AG10803 (cell line): ENCODE measurements at places on chromosomes 4 and X.
A peak's percentile ranks its signal among the peaks of the same experiment; 100 is the strongest.

GRCh38 chrX:15567886-15568616, 32.7 kb downstream of the ACE2 start:
- no peak for DNase-seq

DNA sequence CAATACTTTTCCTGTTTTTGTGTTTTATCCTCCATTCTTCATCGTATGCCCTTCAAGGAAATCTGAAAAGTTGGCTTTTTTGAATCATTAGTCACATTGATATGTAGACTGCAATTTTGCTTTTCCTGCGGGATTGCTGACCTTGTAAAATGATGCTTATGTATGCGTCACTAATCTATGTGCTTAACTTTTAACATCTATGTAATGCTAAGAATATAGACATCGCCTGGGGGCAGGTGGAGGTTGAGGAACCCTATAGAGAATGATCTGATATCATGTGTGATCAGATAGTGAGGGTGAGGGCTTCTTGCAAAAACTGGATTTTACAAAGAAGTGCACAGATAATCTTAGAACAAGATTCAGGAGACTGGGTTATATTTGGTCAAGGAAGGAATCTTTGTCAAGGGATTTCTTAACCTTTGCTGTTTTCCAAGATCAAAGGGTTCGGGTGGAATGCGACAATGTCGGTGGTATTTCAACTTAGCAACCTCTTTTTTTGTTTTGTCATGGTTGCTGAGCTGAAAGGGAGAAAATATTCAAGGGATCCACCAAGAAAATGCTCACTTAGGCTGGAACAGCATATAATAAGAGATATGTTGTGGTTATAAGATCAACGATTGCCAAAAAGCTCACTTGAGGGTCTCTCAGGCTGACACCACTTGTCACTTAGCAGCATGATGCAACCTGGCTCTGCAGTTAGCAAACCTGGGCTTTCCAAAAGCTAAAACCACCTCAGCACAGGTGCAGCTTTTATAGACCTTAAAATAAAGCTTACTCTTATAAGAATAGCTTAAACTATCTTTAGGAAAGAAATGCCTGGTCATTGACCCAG, 70.6 kb upstream of the PUDP start:
- no peak for DNase-seq

DNA sequence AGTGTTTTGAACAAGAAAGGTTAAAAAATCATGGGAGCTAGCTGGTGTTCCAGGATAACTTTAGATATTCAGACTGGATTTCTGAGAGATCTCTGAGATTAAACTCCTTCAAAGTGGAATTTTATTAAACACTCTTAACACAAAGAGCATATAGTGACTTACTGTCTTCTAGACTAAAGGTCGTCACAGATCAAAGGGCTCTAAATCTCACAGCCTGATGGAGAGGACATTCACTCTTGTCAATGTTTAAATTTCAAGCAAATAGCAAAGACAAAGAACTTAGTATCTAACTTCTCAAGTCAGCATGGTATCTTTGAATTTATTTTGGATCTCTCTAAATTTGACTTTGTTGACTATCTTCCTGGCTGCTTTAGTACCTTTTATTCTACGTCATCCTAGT, 53.7 kb upstream of the NUDT6 start:
- DNase-seq, result no peak

DNA sequence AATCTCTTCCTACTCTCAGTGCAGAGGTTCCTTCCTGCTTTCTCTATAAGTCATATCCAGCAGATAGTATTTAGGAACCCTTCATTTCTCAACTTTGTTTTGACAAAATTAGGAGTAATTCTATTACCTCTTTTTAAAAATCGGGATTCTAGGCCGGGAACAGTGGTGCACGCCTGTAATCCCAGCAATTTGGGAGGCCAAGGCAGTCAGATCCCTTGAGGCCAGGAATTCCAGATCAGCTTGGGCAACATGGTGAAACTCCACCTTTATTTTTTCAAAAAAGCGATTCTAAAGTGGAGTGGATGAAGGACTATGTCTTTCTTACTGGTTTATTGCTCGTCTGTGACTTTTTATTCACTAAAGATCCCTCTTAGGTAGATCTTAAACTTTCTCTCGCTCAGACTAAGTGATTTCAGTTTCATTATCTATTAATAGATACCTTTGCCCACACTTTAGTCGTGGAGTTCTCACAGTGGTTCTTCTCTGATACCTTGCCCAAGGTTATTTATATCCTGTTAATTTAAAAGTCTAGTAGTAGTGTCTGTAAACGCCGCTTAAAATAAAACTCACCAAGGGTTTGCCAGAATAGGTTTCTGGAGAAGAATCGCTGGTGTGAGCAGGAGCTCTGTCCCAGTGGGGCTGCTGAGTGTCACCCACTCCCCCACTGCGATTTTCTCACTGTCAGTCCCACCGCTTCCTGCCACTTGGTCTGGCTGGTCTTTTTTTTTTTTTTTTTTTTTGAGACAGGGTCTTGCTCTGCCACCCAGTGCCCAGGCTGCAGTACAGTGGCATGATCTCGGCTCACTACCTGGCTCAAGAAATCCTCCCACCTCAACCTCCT, 27.0 kb upstream of the TMEM131L start:
- no peak for DNase-seq

DNA sequence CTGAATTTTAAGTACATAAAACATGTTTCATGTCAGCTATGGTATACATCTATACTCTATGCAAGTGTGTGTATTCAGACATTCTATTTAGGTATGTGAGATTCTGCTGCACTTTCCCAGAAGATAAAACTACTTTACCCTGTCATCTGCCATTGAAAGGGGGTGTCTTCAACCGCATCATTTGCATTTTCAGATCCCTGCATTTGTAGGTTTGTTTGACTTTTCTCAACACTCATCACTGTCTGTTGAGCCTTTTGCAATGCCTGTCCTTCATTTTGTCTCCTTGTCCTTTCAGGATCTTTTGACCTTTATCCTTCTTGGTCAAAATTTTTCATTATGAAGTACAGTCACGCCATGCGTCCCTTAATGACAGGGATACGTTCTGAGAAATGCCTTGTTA, 103.5 kb downstream of the TMA16 start:
- no peak for DNase-seq

DNA sequence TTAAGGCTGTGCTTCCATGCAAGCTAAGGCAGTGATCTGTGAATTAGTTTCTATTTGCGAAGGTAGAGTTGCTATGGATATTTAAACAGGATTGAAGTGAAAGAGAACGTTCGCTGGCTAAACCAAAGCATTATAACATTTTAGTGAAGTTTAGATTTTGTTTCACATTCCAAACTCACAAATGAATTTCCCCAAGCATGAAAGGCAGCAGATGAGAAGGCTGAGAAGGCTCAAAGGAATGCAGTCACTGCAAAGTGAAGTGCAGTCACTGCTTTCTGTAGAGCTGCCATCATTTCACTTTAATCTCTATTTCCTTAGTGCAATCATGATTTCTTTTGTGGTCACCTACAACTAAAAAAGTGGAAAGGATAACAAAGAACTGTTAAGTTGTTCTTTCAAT, 334.7 kb upstream of the NR3C2 start:
- DNase-seq, result peak; percentile 69

GRCh38 chr4:168021666-168022065, 70.7 kb upstream of the ANXA10 start:
- DNase-seq, result no peak

DNA sequence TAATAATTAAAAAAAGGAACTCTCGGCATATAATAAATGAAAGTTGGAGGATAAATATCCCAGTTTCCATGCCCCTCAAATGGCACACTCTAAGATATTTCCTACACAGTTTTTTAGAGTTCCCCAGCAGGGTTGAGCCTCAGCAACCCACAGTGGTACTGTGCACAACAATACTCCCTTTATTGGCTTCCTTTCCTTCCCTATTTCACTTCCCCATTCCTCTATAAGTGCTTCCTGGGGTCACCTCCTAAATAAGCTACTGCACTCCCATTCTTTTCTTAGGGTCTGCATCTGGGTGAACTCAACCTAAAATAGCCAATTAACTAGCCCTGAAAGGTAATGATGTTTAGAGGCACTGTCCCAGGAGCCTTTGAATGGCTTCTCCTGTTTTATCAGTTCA, 76.4 kb upstream of the NHS start:
- no peak for DNase-seq

- no peak for DNase-seq
Measured at GRCh38 chr4:99647071-99647470, 10.6 kb downstream of the C4orf54 start.

DNA sequence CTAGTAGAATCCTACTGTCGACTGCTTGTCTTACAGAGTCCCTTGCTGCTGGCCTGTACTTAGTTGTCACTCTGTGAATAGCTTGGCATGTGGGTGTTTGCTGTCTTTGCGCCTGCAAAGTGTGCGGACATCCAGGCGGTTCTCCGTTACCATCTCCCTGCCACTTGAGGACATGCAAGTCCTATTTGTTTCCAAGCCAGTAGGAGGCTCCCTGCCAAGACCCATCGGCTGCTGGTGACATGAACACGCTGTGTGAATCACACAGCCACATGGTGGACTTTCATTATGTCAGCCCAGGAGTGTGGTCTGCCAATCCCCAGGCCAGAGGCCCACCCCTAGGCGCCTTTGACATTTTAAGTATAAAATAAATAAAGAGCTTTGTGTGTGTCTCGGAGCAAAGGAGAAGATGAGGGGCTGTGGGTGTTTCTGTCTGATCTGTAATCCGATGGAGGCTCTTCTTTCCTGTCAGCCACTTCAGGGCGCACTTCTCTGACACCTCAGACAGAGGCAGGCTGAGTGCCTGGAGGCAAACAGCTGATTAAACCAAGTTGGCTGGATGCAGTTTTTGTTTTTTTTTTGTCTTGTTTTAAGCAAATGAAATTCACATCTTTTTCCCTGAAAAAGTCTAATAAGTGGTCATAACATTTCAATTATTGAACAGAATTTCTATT, 51.5 kb downstream of the ALPK1 start:
- peak; percentile 86 for DNase-seq

DNA sequence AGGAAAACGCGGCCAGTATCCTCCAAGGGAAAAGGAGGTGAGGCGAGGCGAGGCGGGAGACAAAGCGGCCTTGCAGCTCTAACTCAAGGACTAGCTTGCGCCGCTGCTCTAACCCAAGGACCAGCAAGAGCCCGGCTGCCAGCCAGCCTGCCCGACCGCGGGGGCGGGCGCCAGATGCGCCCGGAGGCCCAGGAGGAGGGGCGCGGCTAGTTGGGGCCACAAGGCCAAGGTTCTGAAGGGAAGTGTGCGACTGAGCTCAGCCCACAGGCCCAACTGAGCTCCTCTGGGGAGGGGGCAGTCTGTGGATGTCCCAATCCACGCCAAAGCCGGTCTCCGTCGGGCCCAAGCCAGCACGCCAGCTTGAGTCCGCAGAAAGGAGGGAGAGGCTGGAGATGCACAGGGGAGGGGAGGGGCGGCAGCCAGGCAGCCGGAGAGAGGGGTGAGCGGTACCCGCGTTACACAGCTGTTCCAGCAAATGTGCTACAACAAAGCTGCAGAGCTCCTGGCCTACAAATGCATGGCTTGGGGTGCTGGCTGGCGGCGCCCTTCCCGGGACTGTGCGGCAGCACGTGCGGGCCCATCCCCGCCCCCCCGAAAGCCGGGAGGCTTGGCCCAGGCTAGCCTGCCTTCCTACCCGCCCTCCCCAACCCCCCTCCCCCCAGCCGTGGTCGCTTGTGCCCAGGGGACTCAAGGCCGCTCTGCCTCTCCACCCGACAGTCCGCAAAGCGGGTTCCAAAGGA, 637 bp downstream of the AMER1 start:
- peak; percentile 26 for DNase-seq

GRCh38 chrX:10089378-10089795, 67.4 kb upstream of the CLCN4 start:
- no peak for DNase-seq

- no peak for DNase-seq
Measured at GRCh38 chrX:57227691-57228090, 58.8 kb upstream of the FAAH2 start.

- peak; percentile 53 for DNase-seq
Measured at GRCh38 chr4:85475631-85476233, 782 bp downstream of the ARHGAP24 start.

GRCh38 chr4:26717332-26717731, 133.4 kb downstream of the TBC1D19 start:
- peak; percentile 81 for DNase-seq

GRCh38 chr4:59060002-59060846, 1950.0 kb upstream of the IGFBP7 start:
- DNase-seq, result no peak

- peak; percentile 43 for DNase-seq
Measured at GRCh38 chrX:40189637-40190036, 91.9 kb upstream of the BCOR start.

GRCh38 chr4:84796394-84796793, 170.1 kb downstream of the WDFY3 start:
- no peak for DNase-seq

DNA sequence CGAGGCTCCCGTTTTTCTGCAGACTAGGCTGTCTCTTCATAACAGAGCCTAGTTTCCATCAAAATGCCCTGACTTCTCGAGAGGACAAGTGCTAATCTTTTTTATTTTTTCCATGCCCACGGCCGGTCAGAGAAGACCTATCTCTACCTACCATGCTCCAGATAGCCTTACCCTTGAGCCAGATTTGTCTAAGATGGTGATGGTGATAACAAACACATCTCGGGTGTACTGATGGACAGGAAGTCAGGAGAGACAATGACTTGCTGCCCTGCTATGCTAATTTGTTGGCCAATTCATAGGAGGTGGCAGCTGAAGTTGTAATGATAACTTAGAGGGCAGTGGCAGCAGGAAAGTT, 42.2 kb upstream of the NKRF start:
- no peak for DNase-seq

- DNase-seq, result no peak
Measured at GRCh38 chr4:138802499-138802898, 213.1 kb upstream of the NOCT start.

GRCh38 chrX:13565511-13565910, 3.9 kb upstream of the EGFL6 start:
- DNase-seq, result no peak

- no peak for DNase-seq
Measured at GRCh38 chr4:183746305-183747229, 87.5 kb downstream of the TRAPPC11 start.

DNA sequence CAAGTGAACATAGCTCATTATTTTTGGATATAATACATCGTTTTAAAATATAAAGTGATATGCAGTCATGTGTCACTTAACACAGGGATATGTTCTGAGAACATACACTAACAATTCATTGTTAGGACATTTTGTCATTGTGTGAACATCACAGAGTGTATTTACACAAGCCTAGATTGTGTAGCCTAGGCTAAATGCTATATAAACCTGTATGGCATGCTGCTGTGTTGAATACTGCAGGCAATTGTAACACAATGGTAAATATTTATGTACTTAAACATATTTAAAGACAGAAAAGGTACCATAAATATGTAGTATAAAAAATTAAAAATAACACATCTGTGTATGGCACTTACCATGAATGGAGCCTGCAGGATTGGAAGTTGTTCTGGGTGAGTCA, 44.9 kb upstream of the GPRIN3 start:
- no peak for DNase-seq

- no peak for DNase-seq
Measured at GRCh38 chr4:114791976-114792375, 193.4 kb downstream of the UGT8 start.

DNA sequence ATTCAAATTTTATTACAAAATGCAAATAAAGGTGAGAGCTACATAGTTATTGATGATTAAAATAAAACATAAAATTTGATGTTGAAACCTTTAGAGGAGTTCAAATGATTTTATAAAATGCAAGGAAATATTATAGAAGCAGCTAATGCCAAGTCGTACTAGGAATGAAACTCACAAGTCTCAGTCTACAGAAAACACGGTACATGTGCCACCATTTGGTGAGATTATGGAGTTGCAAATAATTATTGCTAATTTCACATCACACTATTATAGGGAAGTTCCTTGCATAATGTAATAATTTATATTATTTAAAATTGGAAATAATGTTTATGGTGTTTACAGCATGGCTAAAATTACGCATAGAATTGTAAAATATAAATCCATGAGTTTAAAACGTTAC, 1601.7 kb upstream of the TENM3 start:
- DNase-seq, result no peak
